ENCODE measurements at places on chromosomes 5 and 9.

GRCh38 chr9:69743930-69744329, 15.9 kb downstream of the PTAR1 start:
- DNase-seq, result no peak

DNA sequence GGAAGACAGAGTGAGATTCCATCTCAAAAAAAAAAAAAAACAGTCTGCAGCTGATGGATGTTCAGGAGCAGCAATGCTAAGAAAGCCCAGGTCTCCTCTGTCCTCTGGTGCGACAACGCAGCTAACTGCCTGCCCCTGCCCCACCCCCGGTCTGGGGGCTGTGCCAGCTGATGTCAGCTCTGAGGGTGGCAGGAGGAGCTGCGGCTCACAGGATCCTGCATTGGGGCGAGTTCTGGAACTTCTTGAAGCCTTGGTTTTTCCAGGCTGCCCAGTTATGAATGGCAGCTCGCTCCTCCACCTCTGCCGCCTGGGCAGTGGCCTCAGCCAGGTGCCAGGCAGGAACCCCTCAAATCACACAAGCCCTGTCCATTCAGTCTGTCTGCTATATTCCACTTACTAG, 113.5 kb downstream of the ROR2 start:
- DNase-seq, result no peak

- DNase-seq, result no peak
These were observed 4.8 kb upstream of the ARAP3 start for GRCh38 chr5:141686648-141687416.

DNA sequence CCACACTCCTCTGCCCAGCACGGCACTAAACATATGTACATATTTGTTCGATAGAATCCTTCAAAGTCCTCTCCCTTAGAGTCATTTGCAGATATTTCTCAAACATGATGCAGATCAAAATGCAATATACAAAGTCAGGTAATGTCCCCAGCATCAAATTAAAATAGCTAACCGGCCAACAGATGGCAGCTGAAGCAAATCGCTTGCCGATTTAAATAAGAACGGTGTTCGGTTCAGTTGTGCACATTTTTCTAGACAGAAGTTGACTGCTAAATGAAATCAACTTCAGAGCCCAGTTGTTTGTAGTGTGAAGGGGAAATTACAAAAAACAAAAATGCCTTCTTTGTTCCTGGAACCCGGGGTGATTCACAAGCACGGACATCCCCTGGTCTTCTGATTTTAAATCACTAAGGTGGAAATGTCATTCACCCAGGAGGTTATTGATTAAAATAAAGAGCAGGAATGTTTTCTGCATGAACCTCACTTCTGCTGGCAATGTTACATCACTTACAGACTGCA, 219.2 kb downstream of the EBF1 start:
- DNase-seq, result no peak

DNA sequence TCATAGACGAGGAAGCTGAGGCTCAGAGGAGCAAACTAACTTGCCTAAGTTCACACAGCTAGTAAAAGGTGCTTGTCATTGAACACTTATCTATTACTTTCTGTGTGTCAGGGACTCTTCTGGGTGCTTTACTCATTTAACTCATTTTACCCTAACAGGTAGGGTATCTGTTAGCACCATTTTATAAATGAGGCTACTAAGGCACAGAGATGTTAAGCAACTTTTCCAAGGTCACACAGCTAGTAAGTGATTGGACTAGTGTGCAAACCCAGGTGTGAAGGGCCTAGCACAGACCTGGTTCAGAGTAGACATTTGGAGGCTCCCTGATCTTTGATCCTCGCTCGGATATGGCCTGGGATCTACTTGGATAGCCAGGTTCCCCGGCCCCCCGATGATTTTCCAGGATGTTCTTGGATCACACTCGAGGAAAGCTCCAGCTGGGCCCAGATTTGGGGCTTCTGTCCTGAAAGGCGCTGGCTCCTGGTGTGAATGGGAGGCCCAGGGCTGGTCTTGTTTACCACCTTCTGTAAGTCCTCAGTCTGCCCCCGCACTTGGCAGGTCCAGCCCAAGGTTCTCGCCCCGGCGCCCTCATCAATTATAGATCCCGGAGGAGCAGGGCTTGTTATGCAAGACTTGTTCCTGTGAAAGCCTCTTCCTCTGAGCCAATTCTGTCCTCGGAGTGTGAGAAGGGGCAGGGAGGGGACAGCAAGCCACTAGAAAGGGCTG, 37.5 kb downstream of the GSN start:
- DNase-seq, result no peak

DNA sequence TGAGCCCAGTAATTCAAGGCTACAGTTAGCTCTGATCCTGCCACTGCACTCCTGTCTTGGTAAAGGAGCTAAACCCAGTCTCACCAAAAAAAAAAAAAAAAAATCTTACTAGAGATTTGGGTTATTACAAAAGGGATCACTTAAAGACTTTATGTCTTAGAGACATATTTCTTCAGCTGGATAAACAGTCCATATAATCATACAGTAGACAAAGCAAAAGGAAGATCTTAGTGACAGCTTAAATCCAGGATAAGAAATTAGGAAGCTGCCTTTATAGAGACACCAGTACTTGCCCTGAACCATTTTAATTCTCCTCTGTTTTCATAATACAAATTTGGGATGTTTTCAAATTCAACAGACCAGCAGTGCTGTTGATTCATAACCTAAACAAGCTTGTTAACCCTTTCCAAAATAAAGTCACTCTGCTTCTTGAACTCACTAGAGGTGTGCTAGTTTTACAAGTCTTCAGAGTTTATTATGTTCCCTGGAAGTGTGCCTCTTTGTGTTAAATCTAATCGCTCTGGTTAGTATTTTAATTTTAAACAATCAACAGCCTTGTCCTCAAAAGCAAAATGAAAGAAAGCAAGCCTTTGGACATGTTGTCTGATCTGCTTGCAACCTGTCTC, 255.5 kb downstream of the ARRDC3 start:
- no peak for DNase-seq

GRCh38 chr9:13586587-13587374, 307.3 kb upstream of the MPDZ start:
- no peak for DNase-seq

All from T-helper 22 cell (primary cell).